K562 (cell line): ENCODE measurements at places on chromosomes 1 and 21. TPM values are rescaled to one million over a fixed set of nuclear protein-coding genes. Genes with fewer than 3 reads are reported as not detected.

- no peak overlapping the region for H3K4me3 ChIP-seq
- no peaks in the 10 kb centered on the region for H3K27me3 ChIP-seq
- H3K4me1 ChIP-seq = peaks cover 32% of the 10 kb centered on the region
- no peak for DNase-seq
- no peak overlapping the region for H3K27ac ChIP-seq
- peaks cover 23% of the 10 kb centered on the region; the same call in 2 of the 3 replicates for H3K36me3 ChIP-seq
These were observed 36.4 kb downstream of the ZNF496 start for GRCh38 chr1:247295274-247295684.

DNA sequence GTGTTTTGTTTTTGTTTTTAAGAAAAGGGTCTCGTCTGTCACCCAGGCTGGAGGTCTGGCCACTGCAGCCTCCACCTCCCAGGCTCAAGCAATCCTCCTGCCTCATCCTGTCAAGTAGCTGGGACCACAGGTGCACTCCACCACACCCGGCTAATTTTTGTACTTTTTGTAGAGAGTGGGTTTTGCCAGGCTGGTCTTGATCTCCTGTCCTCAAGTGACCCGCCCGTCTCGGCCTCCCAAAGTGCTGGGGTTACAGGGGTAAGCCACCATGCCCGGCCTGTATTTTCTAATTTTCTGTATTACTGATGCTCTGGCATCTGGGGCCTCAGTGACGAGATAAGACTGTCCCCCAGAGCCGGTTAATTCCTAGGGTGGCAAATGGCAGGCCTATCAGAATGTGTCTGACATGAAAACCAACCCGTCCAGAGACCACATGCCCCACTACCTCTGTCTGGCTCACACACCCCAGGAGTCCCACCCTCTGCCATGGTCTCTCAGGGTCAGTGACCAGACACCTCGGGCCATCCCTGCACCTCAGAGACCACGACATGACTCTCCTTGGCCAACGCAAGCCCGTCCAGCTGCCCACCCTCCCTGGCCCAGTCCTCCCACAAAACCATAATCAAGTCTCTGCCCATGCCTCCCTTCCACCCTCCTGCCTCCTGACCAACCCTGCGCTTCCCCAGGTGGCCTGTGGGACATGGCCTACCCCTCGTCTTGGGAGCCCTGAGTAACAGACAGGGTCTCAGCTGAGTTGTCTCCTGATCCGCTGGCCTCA is 12.5 kb downstream of the NPHP4 start:
- peaks cover 60% of the 10 kb centered on the region; the same call in 2 of the 3 replicates for H3K36me3 ChIP-seq
- no peak for DNase-seq
- no peaks in the 10 kb centered on the region for H3K27me3 ChIP-seq
- peaks cover 20% of the 10 kb centered on the region for H3K4me1 ChIP-seq
- H3K27ac ChIP-seq = no peak overlapping the region

Gene BEND5
- total RNA-seq = not detected in 2 replicates

DNA sequence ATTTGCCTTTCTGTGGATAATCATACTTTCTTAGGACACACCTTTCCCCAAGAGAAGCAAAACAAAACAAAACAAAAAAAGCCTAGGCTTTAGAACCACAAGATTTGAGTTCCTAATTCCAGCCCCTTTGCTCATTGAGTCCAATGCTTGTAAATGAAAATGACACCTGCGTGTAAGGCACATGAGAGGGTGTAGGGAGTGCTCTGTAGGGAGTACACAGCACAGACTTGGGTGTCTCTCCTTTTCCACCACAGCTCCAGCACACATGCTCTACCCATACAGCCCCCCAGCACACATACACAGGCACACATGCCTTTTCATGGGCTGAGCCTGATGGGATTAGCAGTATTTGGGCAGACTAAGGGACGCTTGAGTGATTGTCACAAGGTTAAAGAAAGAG is 9.2 kb upstream of the NGF start:
- H3K27ac ChIP-seq = no peak overlapping the region
- no peak overlapping the region for H3K4me3 ChIP-seq
- DNase-seq = no peak

DNA sequence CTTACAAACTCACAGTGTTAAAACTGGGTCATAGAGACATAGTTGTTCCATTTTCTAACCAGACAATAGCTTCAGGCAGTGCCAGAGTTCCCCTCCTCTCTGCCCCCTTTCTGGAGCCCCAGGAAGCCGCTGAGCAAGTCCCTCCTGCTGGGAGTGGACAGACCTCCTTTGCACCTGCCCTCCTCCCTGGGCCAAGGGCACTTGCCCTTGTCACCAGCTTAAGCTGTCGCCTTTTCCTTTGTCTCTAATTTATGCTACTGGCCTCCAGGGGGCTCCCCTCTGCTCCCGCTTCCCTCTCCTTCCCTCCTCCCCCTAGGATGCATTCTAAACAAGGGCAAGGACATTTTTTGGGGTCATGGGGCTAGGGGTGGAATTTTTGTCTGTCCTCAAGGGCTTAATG is 182.4 kb downstream of the MIS18A start:
- H3K4me1 ChIP-seq = no peaks in the 10 kb centered on the region
- no peak overlapping the region for H3K4me3 ChIP-seq
- H3K36me3 ChIP-seq = no peaks in the 10 kb centered on the region
- no peak overlapping the region for H3K27ac ChIP-seq
- H3K27me3 ChIP-seq = no peaks in the 10 kb centered on the region; the same call in 2 of the 3 replicates
- DNase-seq = peak; percentile 52
